ENCODE measurements at places on chromosomes 13 and 19.
A peak's percentile ranks its signal among the peaks of the same experiment; 100 is the strongest.

- DNase-seq: no peak
These were observed 1449.3 kb downstream of the SLITRK1 start for GRCh38 chr13:82432949-82433348.

DNA sequence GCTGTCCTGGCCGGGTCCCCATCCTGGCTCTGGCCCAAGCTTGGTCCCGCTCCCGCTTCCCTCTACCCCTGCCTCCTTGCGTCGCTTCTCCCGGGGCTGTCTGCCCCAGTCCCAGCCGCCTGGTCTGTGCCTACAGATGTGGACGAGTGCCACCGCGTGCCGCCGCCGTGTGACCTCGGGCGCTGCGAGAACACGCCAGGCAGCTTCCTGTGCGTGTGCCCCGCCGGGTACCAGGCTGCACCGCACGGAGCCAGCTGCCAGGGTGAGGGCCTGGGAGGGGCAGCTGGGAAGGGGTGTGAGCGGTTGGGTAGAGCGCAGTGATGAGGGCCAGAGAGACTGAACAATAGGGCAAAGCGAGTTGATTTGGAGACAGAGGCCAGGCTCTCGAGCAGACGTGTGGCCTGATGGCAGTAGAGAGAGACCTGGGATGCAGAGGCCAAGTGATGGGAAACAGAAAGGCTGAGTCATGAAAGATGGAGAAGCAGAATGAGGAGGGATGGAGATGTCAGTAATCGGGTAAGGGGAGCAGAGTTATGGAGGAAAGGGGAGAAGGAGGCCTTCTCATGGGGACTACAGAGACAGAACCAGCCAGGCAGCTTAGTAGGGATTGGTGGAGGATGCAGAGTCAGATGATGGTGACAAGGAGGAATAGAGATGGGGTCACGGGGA is 9.4 kb downstream of the LTBP4 start:
- DNase-seq: peak; percentile 59

- DNase-seq: no peak
These were observed 88.6 kb downstream of the KCTD15 start for GRCh38 chr19:33885236-33885635.

GRCh38 chr13:112451512-112452379 is 75.6 kb downstream of the SPACA7 start:
- no peak for DNase-seq

DNA sequence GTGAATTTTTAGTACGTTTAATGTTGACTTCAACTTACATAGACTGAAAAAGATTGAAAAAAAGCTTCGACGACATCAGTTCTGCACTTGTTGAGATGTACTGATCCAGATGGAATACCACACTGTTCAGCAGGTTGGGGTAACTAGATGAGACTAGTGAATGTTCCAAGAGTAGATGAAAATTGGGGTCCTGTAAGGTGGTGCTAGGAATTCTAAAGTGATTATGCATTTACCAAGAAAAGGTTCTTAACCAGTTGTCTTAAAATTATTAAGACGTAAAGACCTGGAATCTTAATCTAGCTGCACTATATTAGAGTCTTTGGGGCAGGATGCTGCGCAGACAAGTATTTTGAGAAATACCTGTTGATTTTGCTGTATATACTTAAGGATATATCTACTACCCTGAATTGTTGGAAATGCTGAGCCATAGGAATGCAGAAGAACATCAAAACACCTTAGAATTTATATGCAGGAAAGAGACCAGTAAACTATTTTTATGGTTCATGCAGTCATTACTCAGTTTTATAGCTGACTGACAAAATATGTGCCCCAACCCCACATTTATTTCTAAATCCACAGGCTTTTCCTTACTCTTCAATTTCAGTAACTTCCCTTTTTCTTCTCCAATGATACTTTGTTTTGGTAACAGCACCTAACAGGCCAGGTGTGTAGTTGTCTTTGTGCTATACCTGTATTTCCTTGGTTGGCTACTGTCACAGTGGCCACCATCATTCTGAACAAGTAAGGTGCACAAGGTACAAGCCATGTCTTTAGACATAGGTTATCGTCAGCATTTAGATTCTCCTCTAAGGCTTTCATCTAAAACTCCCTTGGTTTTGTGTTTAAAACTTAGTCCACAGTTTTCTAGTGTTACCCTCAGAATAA is 8.6 kb downstream of the MIR17HG start:
- DNase-seq: no peak

GRCh38 chr13:109803825-109804224 is 17.4 kb upstream of the IRS2 start:
- no peak for DNase-seq

DNA sequence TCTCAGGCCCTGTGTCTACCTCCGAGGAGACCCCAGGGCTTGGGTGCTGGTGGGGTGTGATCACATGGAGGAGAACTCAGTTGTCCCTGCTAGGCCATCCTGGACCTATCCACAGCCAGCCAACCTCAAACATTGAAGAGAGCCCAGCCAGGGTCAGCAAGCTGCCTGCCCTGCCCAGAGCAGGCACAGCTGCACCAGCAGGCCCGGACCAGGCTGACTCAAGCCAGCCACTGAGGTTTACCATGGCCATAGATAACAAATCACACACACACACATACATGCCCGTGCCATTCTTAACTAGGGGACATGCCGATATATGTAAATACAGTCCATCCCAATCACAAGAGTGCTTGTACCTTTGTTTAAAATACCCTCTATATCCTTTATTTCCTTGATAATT is 8.1 kb downstream of the ARHGEF7 start:
- no peak for DNase-seq

GRCh38 chr19:45331411-45331810 is 8.7 kb upstream of the CKM start:
- DNase-seq: no peak

- peak; percentile 33 for DNase-seq
These were observed 81.4 kb downstream of the ALOX5AP start for GRCh38 chr13:30816736-30817135.

- no peak for DNase-seq
These were observed 30.6 kb upstream of the SOHLH2 start for GRCh38 chr13:36244990-36245389.

DNA sequence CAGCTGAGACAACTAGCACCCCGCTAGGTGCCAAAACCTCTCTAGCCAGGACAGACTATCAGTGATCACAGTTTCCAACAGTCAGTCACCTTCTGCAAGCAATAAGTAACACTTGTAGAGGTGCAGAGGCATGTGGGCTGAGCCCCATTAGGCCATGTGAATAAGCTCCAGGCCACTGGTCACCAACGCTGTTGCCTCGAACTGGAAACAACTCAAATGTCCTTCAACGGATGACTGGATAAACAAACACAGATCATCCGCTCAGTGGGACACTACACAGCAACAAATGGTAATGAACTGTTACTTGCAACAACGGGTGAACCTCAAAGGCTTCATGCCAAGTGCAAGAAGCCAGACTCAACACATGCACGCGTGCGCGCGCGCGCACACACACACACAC is 27.5 kb upstream of the TMEM160 start:
- DNase-seq: no peak

GRCh38 chr13:29847501-29847983 is 2.9 kb downstream of the UBL3 start:
- DNase-seq: no peak

- peak; percentile 100 for DNase-seq
These were observed 14.0 kb upstream of the GJA3 start for GRCh38 chr13:20174656-20175405.

DNA sequence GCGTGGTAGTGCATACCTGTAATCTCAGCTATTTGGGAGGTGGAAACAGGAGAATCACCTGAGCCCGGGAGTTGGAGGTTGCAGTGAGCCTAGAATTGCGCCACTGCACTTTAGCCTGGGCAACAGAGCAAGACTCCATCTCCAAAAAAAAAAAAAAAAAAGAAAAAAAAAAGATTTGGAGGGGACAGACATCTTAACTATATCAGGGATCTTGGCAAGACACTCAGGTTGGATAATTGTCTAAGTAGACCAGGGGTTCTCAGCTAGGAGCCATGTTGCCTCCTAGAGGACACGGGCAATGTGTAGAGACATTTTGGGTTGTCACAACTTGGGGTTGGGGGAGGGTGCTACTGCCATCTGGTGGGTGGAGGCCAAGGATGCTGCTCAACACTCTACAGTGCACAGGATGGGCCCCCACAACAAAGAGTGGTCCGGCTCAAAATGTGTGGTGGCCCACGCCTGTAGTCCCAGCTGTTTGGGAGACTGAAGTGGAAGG is 1.9 kb upstream of the ZNF580 start:
- peak; percentile 60 for DNase-seq

GRCh38 chr19:48856921-48857320 is 11.5 kb downstream of the PLEKHA4 start:
- DNase-seq: no peak

GRCh38 chr19:51293571-51294210 is 17.8 kb upstream of the IGLON5 start:
- DNase-seq: no peak

GRCh38 chr13:80113714-80114454 is 227.0 kb downstream of the SPRY2 start:
- no peak for DNase-seq

DNA sequence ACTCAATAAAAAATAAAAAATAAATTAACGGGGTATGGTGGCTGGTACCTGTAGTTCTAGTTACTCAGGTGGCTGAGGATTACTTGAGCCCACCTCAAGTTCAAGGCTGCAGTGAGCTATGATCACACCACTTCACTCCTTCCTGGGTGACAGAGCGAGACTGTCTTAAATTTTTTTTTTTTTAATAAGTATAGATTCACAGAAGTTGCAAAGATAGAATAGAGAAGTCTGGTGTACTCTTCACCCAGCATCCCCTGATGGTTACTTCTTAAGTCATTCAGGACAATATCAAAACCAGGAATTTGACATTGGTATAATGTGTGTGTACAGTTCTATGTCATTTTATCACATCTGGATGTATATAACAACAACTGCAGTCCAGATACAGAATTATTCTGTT is 7.7 kb upstream of the CD22 start:
- DNase-seq: no peak

GRCh38 chr19:45995715-45996385 is 583 bp downstream of the CCDC61 start:
- DNase-seq: no peak

DNA sequence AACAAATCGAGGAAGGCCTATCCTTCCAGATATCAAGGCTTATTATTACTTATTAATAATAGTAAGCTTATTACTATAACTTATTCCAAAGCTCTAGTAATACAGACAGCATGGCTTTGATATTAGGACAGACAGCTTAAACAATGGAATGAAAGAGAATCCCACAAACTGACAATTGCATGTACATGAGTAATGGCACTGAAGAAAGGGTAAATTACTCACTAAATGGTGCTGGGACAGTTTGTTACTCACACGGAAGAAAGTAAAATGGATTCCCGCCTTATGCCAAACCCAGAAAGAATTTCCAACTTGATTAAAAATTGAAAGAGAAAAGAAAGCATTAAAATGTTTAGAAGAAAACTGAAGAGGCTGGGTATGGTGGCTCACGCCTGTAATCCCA is 60.3 kb downstream of the MIPEP start:
- no peak for DNase-seq

DNA sequence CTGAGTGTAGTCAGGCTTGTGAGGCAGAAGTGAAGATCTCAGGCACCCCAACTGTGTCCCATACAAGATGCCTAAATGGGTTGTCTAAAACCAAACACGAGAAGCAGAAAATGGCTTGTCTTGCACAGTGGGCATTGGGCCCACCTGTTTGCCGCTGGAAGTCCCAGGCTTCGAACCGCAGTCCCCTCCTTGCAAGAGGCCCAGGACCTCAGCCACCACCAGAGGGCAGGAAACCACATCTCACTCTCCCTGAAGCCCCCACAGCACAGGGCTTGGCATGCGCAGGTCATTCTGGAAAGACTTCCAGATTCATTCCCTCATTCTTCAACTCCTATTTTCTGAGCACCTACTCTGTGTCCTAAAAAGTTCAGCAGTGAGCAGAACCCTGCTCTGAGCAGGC is 973.7 kb downstream of the UQCRFS1 start:
- no peak for DNase-seq

- no peak for DNase-seq
These were observed 964 bp downstream of the PAK4 start for GRCh38 chr19:39126312-39127187.

DNA sequence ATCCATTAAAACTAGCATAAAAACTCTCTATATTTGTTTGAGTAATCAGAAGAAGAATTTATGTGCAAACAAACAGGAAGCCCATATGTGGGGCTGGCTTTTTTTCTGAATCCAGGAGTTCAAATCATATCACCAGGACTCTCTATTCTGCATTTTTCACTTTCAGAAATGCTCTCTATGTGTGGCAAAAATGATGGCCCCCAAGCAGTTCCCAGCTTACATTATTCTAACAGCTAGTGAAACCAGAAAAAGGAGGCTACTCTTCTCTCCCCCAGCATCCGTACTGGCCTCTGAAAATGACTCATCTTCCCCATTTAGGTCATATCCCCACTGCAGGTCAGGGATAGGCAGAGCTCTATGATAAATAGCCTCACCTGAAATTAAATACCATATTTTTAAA is 20.4 kb downstream of the RBM26 start:
- peak; percentile 44 for DNase-seq

- no peak for DNase-seq
These were observed 698.2 kb upstream of the SGCG start for GRCh38 chr13:22482496-22483000.

Data from CD14-positive monocyte (primary cell).